Neural crest cell (in vitro differentiated cells): ENCODE measurements at places on chromosomes 3 and 15.

GRCh38 chr3:95002438-95003046 is 939.7 kb downstream of the NSUN3 start:
- no peak for DNase-seq

- no peak for DNase-seq
Observed at GRCh38 chr15:28128031-28128430, 28.9 kb upstream of the OCA2 start.

GRCh38 chr3:34109846-34110245 is 311.4 kb downstream of the PDCD6IP start:
- no peak for DNase-seq

GRCh38 chr3:32106929-32107362 is 526 bp downstream of the GPD1L start:
- DNase-seq = no peak

DNA sequence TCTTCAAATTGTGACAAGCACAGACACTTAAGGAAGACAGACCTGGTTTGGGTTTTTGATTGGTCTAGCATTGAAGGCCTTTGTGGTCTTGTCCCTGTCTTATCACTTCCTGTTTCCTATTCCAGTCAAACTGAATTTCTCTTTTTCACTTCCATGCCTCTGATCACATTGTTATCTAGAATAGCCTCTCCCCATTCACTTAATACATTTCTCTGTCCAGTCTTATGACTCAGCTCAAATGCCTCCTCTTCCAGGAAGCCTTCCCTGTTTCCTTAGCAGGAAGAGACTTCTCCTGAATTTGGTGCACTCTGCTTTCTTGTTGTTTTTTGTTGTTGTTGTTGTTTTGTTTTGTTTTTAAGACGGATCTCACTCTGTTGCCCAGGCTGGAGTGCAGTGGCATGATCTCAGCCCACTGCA is 45.5 kb downstream of the LIMD1 start:
- no peak for DNase-seq

DNA sequence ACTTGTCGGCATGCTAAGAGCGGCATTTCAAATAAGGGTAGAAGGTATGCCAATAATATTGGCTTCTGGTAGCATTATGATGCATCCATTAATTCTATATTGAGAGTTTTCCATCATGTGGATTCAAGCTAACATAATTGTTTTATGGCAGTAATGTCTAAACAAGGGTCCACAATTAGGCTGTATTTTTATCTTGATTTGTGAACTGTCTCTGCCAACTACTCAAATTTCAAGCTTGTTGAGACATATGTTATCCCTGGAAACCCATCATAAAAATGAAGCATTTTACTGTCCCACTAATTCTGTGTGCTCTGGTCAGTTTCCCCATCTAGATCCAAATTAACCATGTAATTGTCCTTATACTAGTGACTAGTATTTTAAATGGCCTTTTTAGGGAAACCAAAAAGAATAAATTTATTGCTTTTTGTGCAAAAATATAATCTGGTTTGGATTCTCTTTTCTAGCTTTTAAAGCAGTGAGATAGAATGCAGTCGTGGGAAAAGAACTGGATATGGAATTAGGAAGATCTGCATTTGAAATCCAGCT is 1.2 kb upstream of the OSTN start:
- no peak for DNase-seq

DNA sequence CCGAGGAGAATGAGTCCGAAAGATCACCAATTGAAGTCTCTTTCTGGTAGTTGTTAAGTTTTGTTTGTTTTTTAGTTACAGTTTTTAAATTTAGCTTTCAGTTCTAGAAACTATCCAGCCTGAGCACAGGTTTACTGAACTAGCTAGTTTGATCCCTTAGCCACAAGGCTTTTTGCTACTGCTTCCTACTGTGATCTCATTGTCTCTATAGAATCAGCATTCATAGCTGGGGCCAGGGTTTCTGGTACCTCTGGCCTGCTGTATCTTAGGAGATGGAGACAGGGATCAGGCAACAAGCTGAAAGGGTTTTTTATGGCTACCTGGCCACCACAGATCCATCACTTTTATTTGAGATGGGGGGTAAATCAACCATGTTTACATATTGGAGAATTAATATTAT is 37.0 kb downstream of the GOLM2 start:
- DNase-seq = no peak

DNA sequence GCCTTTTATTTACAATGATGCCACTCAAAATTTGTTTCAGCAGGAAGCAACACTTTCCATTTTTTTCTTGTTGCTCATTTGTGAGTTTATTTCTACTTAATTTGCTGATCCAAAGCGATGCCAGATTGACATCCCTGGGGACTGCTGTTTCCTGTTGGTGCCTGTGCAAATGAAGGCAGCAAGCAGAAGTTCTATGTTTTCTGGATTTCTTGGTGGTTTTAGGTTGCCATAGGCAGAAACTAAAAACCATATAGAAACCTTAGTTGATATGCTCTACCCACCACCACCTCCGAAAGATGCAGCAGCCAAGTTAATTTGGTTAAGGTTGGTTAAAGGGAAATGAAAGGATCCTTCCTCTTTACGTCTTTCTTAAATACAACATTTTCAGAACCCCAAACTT is 356.2 kb downstream of the RBMS3 start:
- DNase-seq = no peak
